KG1 (cell line): ENCODE measurements at places on chromosomes 2 and 18.

GRCh38 chr2:45469314-45470099 lies 141.6 kb downstream of the SRBD1 start:
- DNase-seq, result no peak

DNA sequence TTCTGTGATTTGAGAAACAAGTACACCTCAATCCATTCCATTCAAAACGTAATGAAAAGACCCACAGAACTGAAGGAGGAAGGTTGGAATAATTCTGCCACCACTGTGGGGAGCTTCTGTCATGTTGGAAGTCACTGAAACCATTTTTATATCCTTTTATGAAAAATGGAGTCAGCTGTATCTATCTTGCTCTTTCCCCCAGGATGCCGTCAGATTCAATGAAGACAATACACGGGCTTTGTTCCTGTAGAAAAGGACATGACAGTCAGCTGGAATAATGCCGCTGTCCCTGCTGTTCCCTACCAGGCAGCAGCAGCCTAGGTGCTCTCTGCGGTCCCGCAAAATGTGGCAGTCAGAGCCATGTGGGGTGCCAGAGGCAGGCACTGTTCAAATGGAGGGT lies 52.5 kb upstream of the APCDD1 start:
- no peak for DNase-seq

- no peak for DNase-seq
Observed at GRCh38 chr18:48947560-48947959, 3.2 kb downstream of the SMAD7 start.

GRCh38 chr2:38863061-38863695 lies 12.6 kb downstream of the DHX57 start:
- DNase-seq, result no peak

DNA sequence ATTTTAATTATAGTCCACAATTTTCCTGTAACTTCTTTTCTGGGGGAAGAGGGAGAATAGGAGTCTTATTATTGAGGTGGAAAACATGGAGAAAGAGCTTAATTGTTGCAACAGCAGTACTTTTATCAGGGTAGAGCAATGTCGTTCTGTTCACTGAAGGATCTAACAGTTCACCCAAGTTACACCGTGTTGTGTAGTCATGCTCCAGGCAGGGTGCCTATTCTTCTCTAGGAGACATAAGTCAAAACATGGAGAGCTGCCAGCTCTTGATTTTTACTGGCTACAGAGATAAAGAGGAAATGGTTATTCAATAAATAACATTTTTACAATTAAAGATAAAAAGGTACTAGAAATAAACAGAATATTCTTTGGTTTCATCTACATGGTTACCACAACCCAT lies 594.3 kb upstream of the NETO1 start:
- DNase-seq, result no peak

DNA sequence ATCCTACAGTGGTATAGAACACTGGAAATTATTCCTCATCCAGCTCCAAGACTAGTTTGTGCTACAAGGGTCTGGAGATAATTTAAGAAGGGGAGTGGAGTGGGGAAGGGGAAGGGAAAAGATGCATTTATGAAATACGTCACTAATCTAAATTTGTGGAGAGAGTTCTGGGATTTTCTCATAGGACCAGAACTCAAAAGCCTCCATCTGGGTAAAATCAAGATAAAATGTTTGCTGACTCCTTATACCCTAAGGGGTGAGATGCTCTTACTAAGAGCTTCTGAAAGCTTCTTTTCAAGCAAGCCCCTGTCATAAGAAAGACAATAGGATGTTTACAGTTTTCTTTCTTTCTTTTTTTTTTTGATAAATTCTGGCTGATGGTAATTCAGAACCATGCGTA lies 88.5 kb upstream of the RBMS1 start:
- DNase-seq, result no peak

- no peak for DNase-seq
Observed at GRCh38 chr18:55405893-55406406, 182.0 kb downstream of the TCF4 start.

DNA sequence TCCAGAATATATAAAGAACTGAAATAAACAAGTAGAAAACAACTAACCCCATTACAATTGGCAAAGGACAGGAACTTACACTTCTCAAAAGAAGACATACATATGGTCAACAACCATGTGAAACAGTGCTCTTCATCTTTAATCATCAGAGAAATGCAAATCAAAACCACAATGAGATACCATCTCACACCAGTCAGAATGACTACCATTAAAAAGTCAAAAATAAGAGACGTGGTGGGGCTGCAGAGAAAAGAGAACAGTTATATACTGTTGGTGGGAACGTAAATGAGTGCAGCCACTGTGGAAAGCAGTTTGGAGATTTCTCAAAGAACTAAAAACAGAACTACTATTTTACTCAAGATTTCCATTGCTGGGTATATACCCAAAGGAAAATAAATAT lies 1696.3 kb upstream of the TMEFF2 start:
- no peak for DNase-seq
